Kidney capillary endothelial cell (primary cell): ENCODE measurements at places on chromosomes 1 and 21.

GRCh38 chr1:185375583-185375982, 58.5 kb upstream of the IVNS1ABP start:
- peak; percentile 96 for DNase-seq

GRCh38 chr1:51313268-51313852, 17.0 kb downstream of the TTC39A start:
- DNase-seq: no peak

DNA sequence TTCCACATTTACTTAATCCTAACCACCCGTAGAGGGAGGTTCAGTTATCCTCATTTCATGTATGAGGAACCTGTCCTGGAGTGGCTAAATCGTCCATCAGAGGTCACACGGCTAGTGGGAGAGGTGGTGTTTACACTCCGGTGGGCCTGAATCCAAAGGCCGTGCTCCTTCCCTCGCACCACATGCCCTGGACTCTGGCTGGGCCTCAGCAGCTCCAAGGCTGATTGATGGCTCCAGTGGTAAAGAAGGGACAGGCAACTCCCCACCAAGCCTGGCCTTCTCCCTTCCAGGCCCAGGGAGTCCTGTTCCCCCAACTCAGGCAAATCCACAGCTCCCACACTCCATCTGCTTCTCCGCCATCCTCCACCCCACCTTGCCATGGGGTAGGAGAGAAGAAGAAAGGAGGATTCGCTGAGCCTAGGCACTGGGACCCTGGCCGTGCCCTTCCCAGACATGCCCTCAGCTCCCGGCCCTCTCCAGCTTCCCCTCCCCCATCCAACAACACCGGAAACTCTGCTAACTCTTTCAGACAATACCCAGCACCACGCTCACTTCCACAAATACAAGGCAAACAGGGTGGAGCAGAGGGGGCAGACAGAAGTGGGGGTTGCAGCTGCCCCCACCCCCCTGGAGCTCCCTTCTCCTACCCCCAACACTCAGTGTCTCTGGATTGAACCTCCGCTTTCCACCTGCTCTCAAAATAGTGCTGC, 10.9 kb downstream of the ARHGEF2 start:
- peak; percentile 78 for DNase-seq

DNA sequence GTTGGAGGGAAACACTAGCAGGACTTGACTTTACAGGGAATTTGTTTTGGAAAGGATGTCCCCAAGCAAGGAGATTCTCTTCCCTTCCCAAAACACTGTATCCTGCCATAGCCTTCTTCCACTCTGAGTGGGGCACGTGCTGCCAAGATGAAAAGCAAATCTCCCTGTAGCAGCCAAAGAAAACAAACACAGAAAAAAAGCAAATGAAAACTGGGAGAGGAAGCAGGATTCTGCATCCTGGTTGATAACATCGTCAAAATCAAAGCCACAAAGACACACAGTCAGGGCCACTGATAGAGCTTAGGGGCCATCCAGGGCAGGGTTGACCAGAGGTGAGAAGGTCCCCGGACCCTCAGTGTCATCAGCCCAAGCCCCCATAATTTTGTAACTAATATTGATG, 16.0 kb upstream of the MTARC2 start:
- no peak for DNase-seq

- no peak for DNase-seq
These were observed 1446.8 kb downstream of the NCAM2 start for GRCh38 chr21:22444990-22445389.

DNA sequence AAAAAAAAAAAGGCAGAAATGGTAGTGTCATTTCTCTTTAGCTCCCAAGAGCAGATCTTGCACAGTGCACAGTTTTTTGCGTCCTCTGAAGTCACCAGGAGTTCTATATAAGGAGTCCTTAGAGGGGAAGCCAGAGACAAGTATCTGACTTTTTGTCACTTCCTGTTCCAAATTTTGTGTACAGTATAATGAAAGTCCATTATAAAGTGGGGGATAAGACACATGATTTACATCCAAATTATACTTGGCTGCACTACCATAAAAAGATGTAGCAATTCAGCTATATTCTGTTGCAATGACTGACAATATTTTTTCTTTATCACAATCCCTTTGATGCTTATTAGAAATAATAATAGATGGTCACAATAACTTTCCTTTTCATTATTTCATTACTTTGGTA, 1276.9 kb upstream of the ADGRL2 start:
- DNase-seq: no peak

DNA sequence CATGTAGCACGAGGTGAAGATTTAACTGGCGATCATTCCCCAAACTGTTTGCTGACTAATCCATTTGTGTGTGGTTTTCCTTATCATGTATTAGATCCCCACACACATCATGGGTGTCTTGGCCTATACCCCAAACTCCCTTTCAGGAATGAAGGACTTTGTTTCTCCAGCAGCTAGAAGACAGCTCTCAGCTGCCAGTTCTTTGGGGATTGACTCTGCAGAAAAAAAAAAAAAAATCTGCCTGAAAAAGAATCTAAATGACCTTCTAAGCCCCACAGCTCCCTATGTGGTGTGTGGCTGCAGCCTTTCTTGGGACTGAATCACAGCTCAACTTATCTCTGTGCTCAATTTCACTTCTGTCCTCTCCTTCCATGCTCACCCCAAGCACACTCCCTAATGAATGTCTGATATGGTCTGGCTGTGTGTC, 256.3 kb upstream of the DUSP10 start:
- DNase-seq: no peak

DNA sequence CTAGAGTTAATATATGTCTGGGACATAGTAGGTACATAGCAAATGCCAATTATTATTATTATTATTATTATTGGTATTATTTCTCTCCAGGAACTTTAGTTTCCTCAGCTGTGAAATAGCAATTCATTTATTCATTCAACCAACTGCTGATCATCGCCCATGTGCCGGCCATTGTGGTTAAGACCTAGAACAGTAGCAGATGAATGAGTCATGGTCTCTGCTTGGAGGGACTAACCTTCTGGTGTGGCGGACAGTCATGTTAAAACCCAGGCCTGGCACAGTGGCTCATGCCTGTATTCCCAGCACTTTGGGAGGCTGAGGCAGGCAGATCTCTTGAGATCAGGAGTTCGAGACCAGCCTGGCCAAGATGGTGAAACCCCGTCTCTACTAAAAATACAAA, 23.8 kb upstream of the LDLRAP1 start:
- DNase-seq: no peak

- DNase-seq: no peak
These were observed 1.8 kb downstream of the SYTL1 start for GRCh38 chr1:27343639-27344025.

DNA sequence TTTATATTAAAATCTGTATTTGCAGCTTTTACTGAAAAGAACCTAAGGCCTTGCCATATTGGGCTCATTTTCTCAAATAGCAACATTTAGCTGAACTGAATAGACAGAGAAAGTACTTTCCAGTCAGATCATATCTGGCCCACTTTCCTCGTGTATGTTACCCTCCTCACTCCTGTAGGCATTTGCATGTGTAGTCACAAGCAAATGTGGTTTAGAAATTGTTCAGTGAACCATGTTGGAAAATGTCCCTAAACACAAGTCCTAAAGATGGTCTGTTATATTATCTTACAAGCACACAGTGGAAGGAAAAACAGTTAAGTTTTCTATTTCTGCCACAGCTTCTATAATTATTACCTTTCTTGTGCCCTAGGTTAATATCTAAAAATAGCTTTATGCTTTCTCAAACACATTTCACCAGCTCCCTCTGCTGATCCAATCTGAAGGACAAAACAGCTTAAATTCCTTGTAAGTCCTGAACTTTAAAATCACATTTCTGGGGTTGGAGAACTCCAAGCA, 606 bp upstream of the FMO4 start:
- DNase-seq: no peak

DNA sequence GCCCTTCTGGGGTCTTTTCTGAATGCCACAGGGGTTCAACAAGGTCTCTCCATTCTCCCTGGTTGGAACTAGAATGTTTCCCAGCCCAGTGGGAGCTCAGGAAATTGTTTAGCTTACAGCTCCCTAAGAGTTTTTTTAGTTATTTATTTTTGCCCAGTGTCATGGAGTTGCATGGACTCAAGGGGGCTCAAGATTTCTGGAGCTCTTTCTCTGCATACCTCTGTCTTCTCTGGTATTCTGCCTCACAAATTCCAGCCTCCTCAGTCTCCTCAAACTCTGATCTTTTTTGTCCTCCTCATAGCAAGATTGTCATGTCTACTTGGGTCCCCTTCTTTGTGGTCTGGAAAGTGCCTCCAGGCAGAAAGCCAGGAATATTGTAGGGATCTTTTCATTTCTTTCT, 15.9 kb upstream of the PPP2R5A start:
- no peak for DNase-seq
